ENCODE measurements at places on chromosomes 5 and 9.

GRCh38 chr5:82605441-82605973 is 327.4 kb upstream of the RPS23 start:
- DNase-seq = no peak

- DNase-seq = no peak
Observed at GRCh38 chr5:110769000-110769681, 30.3 kb downstream of the SLC25A46 start.

DNA sequence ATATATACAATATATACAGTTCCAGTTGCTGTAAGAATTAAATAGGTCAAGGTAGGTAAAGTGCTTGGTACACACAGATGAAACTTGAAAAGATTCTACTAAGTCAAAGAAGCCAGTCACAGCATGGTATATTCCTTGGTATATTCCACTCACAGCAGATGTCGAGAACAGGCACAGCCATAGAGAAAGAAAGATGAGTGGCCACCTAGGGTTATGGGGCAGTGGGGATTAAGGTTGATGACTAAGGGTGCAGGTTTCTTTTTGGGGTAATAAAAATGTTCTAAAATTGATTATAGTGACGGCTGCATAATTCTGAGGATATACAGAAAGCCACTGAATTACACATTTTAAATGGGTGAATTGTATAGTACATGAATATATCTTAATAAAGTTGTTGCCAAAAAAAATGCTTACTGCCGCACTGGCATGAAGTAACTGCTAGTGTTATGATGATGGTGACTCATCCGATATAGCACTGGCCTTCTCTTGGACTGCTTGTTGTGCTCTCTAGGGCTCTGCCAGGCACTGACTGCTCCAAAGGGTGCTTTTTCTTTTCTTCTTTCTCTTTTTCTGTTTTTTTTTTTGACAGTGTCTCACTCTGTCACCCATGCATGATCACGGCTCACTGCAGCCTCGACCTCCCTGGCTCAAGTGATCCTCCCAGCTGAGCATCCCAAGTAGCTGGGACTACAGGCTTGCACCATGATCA is 23.5 kb downstream of the TBC1D2 start:
- DNase-seq = no peak

GRCh38 chr9:136327304-136327974 is at the start of gene GPSM1:
GPSM1 (plus strand) TSS chr9:136327539; CDS start chr9:136327696, 157 bp downstream.
- peak; percentile 21 for DNase-seq

DNA sequence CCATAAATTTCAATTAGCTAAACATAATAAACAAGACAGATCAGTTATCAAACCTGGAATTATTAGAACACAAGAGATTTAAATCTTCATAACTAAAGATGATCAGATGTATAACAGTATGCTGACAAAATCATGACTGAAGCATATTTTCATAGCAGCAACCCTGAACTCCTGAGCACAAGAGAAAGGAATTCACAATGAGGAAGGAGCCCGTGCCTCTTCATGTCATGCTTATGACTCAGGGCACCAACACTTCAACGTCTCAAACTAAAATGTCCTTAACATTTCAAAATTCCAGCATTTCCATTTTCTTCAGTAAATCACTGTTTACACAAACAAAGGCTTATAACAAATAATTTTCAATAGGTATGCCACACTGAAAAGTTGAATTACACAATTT is 6.7 kb downstream of the AP3B1 start:
- no peak for DNase-seq

DNA sequence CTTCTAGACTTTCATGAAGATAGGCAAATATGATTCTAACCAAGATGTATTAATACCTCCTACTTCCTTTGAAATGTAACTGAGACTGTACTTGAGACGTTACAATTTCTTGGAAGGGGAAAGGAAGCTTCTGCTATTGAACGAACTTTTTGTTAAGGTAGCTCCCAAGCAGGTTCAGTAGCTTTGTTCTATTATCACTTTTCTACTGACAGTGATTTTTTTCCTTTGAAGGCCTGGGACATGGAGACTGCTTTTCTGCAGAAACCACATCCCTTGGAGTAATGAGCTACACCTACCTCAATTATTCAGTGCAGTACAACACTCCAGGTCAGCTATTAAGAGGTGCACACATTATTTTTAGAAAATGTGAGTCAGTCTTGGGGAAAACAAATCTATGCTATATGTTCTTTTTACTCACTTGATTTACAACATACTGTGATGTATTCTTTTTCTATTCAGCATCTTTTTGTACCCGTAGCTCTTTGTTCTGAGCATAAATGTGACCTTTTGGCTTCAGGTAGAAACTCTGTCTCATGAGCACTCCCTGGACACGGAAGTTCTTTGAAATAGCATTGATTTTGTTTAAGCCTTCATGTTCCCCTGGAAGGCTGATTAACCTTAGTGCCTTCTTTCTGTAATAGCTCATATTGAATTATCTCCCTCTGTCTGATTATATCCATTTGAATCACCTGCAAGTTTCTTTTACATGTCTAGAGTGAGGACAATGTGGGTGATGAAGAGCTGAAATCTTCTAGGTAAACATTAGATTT is 56.5 kb upstream of the CDKN2B start:
- no peak for DNase-seq

GRCh38 chr9:99606296-99606695 is 215.4 kb upstream of the NR4A3 start:
- DNase-seq = no peak

DNA sequence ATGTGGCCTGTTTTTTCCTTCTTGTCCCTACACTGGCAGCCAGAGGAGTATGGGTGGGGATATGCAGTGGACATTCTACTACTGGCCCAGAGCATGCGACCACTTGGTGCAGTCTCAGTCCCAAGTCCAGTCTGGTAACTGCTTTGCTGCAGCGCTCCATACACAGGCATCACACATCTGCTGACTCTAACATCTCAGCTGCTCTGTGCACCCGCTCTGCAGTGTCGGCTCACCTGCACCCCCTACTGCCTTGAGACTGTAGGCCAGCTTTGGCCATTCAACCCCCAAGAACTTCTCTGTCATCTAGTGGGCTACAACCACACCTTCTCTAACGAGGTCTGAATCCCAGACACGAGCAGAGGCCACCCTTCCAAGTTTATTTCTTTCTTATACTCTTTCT is 46.4 kb upstream of the SLCO6A1 start:
- peak; percentile 1 for DNase-seq

DNA sequence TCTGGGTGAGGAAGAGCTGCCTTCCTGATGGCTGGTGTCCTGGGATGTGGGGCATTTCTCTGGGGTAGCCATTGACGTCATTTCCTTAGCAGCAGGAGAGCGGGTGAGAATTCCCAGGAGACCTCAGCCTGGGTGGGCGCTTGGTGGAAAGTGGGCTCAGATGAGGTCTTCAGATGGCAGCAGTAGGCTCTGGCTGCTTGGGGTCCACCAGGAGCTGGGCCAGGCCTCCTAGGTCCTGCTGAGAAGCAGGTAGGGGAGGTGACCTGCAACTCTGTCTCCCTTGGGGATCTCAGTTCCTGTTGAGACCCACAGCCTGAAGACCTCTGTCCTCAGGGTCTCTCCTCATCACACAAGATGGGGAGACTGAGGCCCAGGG is 31.5 kb downstream of the FAM163B start:
- DNase-seq = no peak
